ENCODE measurements at places on chromosomes 12 and 14. TPM values are rescaled to one million over a fixed set of nuclear protein-coding genes. Genes with fewer than 3 reads are reported as not detected.

P2RX2 gene
- 5.3 TPM for polyA plus RNA-seq

GRCh38 chr14:95485222-95485819, 31.1 kb downstream of the SYNE3 start:
- DNase-seq, result no peak

- DNase-seq, result no peak
Measured at GRCh38 chr14:39472078-39472477, 39.8 kb upstream of the FBXO33 start.

DNA sequence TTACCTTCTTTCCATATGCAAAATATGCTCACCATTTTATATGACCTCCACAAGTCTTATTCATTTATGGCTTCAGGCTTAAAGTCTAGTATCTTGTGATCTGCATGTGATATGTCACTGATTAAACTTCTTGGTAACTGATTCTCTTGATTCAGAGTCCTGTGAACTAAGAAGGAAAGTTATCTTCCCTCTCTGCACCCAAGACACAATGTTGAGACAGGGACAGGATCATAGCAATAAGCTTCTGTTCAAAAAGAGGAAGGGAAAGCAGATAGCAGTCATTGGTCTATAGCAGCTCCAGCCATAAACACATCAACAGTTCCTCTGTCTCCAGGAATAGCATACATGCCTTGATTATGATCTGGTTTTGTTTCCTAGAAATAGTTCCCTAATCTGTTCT, 103.1 kb downstream of the UNC79 start:
- no peak for DNase-seq

- peak; percentile 79 for DNase-seq
Measured at GRCh38 chr14:96090441-96091148, 51.4 kb downstream of the C14orf132 start.

PRIMA1 gene
- 0.37 TPM for polyA plus RNA-seq

DNA sequence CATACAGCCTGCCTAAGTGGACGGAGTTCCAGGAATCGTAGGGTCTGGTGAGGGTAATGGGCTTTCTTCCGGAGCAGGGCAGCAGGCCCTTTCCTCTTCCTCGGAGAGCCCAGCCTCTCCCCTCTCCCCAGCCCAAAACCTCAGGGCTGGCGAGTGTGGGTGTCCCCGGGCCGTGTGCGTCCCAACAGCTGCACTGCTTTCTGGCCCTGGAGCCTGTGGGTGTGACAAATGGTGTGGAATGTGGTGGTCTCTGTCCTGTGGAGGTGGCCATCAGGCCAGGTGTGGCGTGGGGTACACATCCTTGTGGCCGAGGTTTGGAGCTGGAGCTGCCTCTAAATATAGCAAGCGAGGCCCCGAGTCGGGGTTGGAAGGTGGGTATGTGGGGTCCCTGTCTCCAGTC, 8.5 kb downstream of the ORAI1 start:
- DNase-seq, result no peak

- no peak for DNase-seq
Measured at GRCh38 chr12:123599721-123600120, 2.2 kb upstream of the DDX55 start.

KCNH3 gene
- 1.3 TPM for polyA plus RNA-seq

SLC25A47 gene
- polyA plus RNA-seq, result not detected

RNFT2 gene
- 2.4 TPM for polyA plus RNA-seq

DNA sequence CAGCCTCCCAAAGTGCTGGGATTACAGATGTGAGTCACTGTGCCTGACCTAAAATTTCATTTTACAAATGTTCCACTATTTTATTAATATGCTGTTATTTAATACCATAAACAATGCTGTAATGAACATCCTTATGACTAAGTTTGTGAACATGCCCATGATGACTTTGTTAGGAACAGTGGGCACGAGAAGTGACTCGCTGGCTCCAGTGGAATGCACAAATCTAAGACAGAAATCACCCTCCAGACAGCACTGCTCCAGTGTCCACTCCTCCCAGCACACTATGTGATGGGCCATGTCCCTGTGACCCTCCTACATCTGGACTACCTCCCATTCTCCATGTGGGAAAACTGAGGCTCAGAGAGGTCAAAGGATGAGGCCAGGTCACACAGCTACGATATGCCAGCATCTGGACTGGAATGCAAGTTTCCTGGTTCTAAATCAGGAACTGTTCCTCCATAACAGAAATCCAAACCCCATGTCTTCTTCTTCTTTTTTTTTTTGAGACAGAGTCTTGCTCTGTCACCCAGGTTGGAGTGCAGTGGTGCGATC, 57.9 kb downstream of the GPR68 start:
- DNase-seq, result no peak

DNA sequence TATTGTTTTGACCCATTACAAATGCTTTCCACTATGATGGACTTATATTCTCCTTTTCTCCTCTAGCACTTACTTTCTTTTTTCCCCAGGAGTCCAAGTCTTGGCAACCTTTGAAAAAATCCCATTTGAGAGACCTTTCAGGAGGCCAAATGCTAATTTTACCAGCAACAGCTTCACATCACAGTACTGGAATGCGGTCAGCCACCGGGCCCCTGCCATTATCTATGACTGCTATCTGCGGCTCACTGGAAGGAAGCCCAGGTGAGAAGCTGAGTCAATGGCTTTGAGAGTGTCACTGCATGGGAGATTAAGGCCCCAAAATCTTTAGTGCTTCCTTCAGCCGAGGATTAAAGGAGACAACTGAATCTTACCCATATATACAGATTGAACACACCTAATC, 64.2 kb downstream of the ERGIC2 start:
- no peak for DNase-seq

- DNase-seq, result no peak
Measured at GRCh38 chr12:57390174-57390573, 40.7 kb downstream of the R3HDM2 start.

GRCh38 chr14:80607430-80608190, 333.9 kb downstream of the CEP128 start:
- no peak for DNase-seq

- no peak for DNase-seq
Measured at GRCh38 chr12:63802012-63802608, 22.4 kb downstream of the RXYLT1 start.

- DNase-seq, result no peak
Measured at GRCh38 chr12:42686514-42687172, 97.1 kb upstream of the PRICKLE1 start.

- no peak for DNase-seq
Measured at GRCh38 chr12:96878704-96879103, 28.4 kb upstream of the NEDD1 start.

FGD6 gene
- 15.7 TPM for polyA plus RNA-seq

COL2A1 gene
- polyA plus RNA-seq, result 67.9 TPM

- no peak for DNase-seq
Measured at GRCh38 chr12:25741917-25742316, 188.8 kb upstream of the LMNTD1 start.

GRCh38 chr12:8123124-8123912, at the start of gene CLEC4A:
Gene CLEC4A (plus strand): TSS chr12:8123617. CDS start chr12:8123879, 262 bp downstream.
- DNase-seq, result no peak

- DNase-seq, result peak; percentile 45
Measured at GRCh38 chr12:109109746-109110350, 6.5 kb upstream of the ACACB start.

TAS2R20 gene
- polyA plus RNA-seq, result 5.1 TPM

GRCh38 chr12:113274848-113275247, 53.6 kb downstream of the TPCN1 start:
- DNase-seq, result no peak

- DNase-seq, result peak; percentile 52
Measured at GRCh38 chr12:58703866-58704265, 216.4 kb downstream of the LRIG3 start.

DNA sequence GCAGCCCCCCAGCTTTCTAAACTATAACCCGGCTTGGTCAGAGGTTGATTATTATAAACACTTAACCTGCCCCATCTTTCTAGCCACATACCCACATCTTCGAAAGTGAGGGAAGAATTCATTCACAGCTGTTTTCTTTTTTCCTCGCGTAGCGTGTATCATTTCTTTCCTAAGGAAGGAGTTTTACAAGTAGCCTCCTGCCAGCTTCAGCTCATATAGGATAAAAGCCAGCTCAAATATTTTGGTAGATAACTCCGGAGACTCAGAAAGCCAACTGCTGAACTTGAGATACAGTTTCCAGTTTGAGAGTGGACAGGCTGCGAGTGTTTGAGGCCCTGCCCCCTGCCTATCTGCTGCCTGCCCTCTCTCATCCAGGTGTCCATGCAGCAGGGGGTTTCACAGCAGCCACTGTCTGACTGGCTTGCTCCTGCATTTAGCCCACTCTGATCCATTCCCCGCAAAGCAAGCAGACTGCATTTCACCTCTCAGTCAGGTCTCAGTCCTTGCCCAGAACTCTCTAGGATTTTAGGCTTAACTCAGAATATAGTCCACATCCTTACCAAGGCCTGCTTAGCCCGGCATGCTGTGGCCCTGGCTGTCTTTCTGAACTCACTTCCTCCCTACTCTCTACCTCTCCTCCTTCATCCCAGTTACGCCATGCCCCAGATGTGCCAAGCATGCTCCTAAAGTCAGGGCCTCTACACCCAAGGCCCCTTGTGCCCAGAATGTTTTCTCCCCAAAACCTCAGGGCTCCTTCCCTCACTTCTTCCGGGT, 46.9 kb downstream of the EVL start:
- peak; percentile 32 for DNase-seq

OR4E2 gene
- polyA plus RNA-seq, result 0.05 TPM

DNA sequence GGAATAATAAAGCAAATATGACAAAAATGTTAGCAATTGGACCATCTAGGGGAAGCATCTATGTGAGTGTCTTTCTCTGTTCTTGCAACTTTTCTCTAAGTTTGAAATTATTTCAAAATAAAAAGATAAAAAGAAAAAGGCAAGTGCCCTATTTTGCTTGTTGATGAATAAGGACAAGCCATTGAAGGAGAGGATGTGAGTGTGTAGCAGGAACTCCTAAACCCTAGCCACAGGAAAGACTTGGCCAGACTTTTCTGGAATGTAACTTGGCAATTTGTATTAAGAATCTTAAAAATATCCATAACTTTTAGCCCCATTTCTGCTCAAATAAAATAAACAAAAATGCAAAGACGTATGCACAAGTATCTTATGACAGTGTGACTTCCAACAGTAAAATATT, 279.4 kb downstream of the CACNA1C start:
- DNase-seq, result no peak

DNA sequence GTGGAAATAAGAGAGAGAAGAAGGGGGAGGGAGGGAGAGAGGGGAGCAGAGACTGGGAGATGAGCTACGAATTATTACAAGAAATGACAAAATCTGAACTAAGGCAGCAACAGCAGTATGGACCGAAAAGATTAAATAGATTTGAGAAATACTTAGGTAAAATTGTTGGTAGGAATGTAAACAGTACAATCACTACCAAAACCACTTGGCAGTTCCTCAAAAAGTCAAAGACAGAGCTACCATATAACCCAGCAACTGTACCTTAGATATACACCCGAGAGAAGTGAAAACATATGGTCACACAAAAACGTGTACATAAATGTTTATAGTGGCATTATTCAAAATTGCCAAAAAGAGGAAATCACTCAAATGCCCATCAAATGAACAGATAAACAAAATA, 14.1 kb downstream of the KRAS start:
- DNase-seq, result no peak

DNA sequence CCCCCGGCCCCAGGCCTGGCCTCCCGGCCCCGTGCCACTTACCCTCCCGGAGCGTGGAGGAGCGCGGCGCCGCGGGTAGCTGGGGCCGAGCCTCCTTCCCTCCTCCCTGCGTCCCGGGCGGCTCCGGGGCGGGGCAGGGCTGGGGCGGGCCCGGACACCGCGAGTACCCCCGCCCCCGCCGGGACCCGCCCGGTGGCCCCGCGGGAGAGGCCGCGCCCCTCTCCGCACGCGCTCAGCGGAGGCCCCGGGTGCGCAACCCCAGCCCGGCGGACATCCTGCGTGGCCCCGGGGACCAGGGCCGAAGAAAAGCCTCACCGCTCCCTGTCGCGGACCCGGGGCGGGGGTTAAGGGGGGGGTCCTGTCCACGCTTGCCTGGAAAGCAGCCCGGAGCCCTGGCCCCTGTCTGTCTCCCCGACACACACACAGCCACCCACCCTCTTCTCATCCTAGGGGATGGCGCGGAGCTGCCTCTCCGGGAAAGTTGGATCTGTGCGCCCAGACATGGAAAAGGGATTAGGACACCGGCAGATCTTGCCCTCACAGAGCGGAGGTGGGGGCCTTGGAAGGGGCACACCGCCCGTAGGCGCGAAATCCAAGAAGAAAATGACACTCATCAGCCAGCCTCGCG, at the start of gene SYNE3:
SYNE3 (minus strand) TSS at position 97 of the 628 bp plus-strand sequence. CDS start 40,829 bp downstream, outside the sequence.
- DNase-seq, result no peak

SUDS3 gene
- 57.5 TPM for polyA plus RNA-seq

LIN7A gene
- 18.6 TPM for polyA plus RNA-seq

TAS2R19 gene
- polyA plus RNA-seq, result 3.4 TPM

DNA sequence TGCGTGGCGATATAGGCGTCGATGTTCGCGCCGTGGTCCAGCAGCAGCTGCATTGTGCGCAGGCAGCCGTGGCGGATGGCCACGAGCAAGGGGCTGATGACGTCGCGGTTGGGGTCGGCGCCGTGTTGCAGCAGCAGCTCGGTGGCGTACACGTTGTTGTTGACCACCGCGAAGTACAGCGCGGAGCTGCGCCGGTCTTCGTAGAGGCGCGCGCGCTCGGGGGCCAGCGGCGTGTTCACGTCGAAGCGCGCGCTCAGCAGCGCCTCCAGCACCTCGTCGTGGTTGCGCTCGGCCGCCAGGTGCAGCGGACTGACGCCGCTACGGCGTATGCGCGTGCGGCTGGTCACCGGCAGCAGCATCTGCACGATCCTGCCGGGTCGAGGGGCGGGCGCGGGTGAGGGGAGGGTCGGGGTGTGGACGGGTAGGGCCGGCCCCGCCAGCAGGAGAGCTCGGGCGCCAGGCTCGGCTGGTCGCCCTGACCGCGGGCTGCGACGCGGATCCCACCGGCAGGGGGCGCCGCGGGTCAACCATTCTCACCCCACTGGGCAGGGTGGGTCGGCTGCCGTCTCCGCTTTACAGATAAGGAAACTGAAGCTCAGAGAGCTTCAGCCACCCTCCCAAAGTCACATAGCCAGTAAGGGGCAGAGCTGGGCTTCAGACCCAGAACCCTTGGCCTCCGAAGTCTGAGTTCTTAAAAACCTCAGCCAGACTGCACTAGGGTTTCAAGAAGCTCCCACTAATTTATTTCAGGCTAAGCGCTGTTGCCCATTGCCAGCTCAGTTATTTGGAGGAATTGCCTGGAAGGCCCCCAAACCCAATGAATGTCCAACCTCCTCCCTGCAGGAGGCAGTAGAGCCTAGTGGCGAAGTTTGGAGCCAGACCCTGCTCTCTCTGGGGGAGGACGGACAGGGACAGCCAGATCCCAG, 12.4 kb downstream of the FAM181A start:
- peak; percentile 49 for DNase-seq

DNA sequence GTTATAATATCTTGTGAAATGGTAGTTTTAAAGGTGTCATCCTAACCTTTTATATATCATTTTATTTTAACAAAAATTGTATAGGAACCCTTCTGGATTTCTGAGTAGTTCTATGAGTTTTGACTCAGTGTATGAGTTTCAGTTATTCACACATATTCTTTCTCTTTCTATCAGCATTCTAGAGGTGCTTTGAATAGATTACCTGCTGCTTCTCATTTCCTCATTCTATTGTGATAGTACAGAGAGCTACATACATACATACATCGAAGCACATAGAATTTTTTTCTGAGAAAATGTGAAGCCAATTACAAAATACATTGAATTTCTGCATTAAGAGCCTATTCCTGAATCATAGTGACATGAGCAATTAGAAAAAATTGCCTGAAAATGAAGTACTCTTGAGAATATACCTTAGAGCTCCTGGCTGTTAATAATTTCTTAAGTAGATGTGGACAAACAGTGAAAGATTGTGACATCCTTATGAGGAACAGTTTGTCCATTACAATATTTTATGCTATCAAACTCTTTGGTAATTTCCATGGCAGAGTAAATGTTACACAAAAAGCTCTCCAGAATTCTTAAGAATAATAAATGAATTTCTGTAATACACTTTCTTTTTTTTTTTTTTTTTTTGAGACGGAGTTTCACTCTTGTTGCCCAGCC, 556.6 kb downstream of the TRHDE start:
- no peak for DNase-seq
